ENCODE measurements at places on chromosomes 7 and 10. TPM values are rescaled to one million over a fixed set of nuclear protein-coding genes. Genes with fewer than 3 reads are reported as not detected.

The PSTK gene
- polyA plus RNA-seq: 11.7 TPM

The SUPV3L1 gene
- 17.8 TPM for polyA plus RNA-seq

The EIF3A gene
- polyA plus RNA-seq: 56.2 TPM

DNA sequence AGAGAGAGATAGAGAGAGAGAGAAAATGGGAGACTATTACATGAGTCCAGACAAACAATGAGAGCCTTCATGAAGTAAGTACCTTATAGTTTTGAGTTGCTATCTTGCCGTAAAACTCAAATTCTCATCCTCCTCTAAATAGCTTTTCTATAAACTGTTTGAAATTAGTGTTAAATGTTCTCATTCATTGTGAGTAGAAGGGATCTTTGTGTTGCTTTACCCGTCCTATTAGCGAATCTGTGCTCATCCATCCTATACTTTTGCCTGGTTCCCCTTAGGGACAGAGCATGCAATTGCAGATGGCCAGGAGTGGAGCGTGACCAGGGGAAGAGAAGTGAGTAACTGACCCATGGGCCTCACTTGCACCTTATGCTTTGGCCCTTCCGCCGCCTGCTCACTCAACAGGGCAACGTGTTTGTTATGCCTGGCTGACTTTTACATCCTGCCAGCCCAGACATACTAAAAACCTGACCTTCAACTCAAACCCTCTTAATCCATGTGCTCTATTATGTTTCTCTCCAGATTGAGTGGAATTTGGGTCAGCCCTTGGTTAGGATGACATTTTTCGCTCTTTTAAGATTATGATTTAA, 244.2 kb upstream of the YAE1 start:
- H3K4me3 ChIP-seq: no peak overlapping the region
- H3K27me3 ChIP-seq: peaks cover 16% of the 10 kb centered on the region
- no peaks in the 10 kb centered on the region for H3K36me3 ChIP-seq
- H3K4me1 ChIP-seq: no peaks in the 10 kb centered on the region

- no peaks in the 10 kb centered on the region for H3K36me3 ChIP-seq
- no peak overlapping the region for H3K4me3 ChIP-seq
- no peak overlapping the region for H3K27ac ChIP-seq
- H3K27me3 ChIP-seq: peaks cover 4% of the 10 kb centered on the region
- no peak for DNase-seq
- H3K4me1 ChIP-seq: no peaks in the 10 kb centered on the region
Observed at GRCh38 chr7:134212576-134213546, 85.7 kb downstream of the LRGUK start.

Data from naive thymus-derived CD8-positive, alpha-beta T cell (primary cell).